ENCODE measurements at places on chromosomes 1 and 21. TPM values are rescaled to one million over a fixed set of nuclear protein-coding genes. Genes with fewer than 3 reads are reported as not detected.

Gene OR2T2
- total RNA-seq = not detected

Gene RPS6KA1
- 95.2 TPM for total RNA-seq

Gene ARHGEF10L
- total RNA-seq = 0.34 TPM

Gene AADACL4
- not detected for total RNA-seq

Gene CD2
- total RNA-seq = 178 TPM

Gene SERINC2
- not detected for total RNA-seq

Gene IQGAP3
- 0.08 TPM for total RNA-seq
